ENCODE measurements at places on chromosomes 7 and 10.

- peak; percentile 60 for DNase-seq
These were observed 608 bp downstream of the ACHE start for GRCh38 chr7:100894860-100895700.

DNA sequence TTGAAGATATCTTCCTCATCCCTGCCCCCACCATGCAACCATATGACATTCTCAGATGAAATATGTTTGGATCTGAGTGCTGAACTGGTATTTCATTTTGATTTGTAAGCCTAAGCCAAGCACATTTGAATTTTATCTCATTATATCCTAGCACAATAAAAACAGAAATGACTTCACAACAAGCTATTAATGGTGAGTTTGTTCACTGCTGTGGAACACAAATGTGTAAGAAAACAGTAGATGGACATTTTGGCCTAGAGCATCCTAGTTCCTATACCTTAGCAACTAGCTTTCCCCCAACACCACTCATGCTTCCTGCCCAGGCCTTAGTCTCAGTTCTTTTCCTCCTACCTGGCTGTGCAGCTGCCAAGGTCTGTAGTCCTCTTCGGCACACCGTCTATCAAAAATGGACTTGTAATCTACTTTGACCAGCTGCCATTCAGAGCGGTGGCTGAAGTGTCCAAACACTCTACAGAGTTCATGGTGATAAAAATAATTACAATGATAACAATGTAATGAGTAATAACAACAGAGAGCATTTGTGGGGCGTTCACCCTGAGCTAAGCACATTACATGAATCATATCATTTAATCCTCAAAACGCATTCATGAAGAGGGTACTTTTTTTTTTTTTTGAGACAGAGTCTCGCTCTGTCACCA, 491.9 kb downstream of the SORCS1 start:
- DNase-seq: no peak

GRCh38 chr7:101156866-101157589, 2.8 kb downstream of the AP1S1 start:
- DNase-seq: no peak

DNA sequence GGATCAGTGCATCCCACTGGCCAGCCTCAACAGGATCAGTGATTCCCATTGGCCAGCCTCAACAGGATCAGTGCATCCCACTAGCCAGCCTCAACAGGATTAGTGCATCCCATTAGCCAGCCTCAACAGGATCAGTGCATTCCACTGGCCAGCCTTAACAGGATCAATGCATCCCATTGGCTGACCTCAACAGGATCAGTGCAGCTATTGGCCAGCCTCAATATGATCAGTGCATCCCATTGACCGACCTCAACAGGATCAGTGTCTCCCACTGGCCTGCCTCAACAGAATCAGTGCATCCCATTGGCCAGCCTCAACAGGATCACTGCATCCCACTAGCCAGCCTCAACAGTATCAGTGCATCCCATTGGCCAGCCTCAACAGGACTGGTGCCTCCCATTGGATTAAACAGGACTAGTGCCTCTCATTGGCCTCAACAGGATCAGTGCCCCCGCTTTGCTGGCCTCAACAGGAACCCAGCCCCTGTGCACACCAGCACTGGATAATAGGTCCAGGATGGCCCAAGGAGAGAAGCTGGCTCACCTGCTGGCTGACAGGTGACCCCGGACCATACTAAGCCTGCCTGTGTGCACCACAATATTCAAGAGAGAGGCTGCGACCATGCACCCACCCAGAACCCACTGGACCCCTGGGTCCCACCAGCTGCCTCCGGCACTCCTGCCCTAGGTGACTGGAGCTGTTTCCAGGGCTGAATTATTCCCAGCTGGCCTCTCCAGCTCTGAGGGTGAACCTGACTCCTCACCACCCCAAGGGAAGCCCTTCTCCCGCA, 59.9 kb downstream of the PDGFA start:
- no peak for DNase-seq

DNA sequence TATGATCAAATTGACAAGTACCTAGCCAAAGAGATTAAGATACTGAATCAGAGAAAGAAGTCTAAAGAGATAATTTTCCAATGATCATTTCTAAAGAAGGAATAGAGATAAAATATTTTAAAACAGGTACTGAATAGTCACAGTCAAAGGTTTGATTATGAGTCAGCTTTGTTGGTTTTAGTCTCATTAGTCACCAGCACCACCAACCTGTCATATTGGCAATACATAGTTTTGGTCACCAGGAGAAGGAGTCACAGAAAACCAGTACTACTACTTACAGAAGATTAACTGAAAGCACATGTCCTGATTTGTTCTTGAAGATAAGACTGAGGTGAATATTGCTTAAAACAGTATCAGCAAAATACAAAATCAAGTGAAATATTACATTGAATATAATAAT, 34.6 kb downstream of the ZEB1 start:
- peak; percentile 17 for DNase-seq

- no peak for DNase-seq
These were observed 115.6 kb downstream of the CDH23 start for GRCh38 chr10:71512312-71512711.

- DNase-seq: no peak
These were observed 34.2 kb upstream of the ANKRD2 start for GRCh38 chr10:97538411-97538810.

DNA sequence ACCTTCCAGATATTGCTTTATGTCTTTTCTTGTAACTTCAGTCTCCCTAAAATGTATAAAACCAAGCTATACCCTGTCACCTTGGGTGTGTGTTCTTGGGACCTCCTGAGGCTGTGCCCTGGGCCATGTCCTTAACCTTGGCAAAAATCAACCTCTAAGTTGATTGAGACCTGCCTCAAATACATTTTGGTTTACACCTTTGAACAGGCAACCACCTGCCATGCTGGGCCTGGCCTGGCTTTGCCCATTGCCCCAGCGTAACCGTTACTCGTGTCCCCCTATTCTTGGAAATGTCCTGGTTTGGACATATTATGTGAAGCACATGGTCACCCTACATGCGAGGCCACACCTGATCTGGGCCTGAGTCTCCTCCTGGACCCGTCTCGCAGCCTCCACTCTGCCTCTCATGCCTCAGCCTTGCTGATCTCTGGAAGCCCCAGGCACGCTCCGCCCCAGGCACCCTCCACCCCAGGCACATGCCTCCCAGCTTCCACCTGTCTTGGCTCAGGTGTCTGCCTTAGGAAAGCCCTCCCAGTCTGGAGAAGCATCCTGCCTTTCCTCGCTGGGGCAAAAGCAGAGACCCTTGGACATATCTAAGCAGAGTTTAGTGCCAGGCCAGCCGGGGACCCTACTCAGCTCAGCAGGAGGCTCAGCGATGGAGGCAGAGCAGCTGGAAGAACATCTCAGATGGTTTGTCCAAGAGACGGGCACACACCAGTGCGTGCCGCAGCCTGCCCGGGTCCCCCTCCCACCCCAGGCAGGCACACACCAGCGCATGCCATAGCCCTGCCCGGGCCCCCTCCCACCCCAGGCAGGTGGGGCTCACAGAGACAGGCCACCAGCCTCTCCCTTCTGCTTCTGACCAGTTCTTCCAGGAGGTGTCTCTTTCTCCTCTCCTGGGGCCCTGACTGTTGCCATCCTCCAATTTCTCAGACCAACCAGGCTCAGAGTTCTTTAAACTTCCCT, 4.0 kb upstream of the VIPR2 start:
- DNase-seq: no peak

DNA sequence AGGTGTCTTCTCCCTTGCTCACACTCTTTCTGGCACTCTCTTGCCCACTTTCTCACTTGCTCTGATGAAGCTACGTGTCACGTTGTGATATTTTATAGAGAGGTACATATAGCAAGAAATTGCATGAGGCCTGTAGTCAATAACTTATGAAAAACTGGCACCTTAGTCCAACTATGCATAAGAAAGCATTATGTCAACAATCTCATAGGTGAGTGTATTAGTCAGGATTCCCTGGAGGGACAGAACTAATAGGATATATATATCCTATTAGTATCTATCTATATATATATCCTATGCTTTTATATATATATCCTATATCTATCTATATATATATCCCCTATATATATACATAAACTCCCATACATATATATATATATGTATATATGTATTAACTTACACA, 18.8 kb upstream of the MDFIC start:
- no peak for DNase-seq

DNA sequence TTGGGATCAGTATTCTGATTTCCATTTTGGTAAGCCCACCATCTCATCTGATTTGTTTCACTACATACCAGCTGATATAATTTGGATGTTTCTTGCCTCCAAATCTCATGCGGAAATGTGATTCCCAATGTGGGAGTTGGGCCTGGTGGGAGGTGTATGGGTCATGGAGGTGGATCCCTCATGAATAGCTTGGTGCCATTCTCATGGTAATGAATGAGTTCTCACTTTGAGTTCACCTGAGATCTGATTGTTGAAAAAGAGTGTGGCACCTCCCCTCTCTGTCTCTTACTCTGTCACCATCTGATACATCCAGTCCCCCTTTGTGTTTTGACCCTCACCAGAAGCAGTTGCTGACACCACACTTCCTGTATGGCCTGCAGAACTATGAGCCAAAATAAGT, 347.3 kb downstream of the ARL4A start:
- no peak for DNase-seq

DNA sequence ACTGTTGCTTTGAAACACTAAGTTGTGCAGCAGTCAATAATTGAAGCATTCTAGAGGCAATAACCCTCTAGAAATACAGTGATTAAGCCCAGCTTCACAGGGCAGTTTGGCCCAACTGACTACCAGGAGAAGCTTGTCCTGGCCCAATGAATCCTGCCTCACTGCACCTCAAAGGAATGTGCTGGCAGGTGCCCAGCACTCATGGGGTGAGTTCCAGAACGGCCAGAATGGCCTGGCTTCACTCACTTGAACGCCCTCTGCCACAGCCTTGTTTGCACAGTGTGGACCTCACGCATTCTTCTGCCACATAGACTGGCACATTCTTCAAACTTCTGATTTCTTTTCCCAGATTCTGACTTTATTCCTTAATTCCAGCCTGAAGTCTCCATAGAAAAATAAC, 6.6 kb upstream of the ITIH2 start:
- no peak for DNase-seq

DNA sequence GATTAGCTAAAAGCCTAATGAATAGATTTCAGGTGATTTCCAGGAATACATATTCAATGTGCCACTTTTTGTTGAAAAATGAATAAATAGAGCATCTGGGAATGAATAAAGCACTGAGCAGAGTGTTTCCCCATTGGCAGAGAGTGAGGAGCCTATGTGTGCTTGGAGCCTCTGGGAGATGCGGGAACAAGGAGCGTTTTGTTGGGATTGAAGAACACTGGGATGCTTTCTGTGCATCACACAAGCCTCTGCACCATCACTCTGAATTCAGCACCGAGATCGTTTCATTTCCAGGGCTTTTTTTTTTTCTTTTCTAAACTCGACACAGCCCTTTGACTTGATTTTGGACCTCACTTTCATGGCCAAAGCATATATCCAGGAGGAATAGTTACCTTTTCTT, 111.4 kb downstream of the BAMBI start:
- no peak for DNase-seq

DNA sequence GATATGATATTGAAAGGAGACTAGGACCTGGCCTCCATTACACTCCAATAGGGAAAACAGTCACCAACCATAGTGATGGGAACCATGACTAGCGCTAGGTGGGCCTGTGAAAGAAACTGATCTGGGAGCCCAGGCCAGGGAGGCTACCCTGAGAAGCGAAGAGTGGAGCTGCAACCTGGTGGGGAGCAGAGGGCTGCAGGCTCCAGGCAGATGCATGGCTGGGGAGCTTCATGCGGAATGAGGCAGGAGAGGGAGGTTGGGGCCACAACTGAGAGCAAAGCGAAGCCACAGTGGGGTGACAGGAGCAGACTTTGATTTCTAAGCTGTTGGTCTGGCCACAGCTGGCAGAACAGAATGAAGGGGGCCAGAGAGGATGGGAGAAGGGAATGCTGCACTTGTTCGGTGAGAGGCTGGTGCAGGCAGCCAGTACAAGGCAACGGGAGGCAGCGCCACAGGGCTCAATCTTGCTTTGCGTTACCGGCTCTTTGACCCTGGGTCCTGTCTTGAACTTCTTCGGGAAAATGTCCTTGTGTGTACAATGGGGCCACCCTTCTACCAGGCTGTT, 88.4 kb downstream of the TACC2 start:
- DNase-seq: no peak

- no peak for DNase-seq
These were observed 364.7 kb upstream of the NFE2L3 start for GRCh38 chr7:25787336-25787735.

DNA sequence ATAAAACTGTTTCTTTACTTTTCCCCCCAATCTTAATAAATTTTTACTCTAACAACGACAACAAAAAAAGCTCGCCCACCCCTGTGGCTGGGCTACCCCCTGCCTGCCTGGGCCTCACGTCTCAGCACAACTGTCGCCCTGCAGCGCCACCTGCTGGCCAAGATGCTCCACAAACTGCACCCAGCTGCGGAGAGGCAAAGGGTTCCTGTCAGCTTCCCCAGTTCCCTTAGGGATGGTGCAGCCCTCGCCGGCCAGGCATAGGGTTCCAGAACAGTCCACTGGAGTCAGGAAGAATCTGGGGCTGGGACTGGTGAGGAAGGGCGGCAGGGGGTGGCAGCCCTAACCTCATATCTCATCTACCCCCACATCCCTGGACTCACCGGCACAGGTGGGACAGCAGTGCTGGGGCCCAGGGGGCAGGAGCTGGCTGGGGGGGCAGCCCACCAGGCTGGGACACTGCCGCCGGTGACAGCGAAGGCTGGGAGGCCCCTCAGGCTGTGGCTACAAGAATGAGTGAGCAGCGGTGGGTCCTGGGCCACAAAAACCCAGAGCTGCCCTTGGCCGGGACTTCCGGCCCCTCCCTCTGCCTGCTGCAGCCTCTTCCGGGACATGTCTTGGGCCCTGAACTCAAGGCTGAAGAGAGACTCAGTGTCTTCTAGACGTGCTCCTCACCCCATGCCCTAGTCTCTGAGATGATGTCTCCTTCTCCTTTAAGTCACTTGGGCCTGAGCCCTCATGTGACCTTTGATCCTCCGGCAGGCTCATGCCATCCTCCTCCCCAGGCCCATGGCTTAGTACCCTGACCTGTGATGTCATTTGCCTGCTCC, 21.2 kb downstream of the ATP6V1F start:
- peak; percentile 81 for DNase-seq

Data from activated naive CD8-positive, alpha-beta T cell treated with anti-CD3 and anti-CD28 coated beads for 36 hours (primary cell).